NCI-H748 treated with DMSO at 0.1 percent for 48 hours (cell line): ENCODE measurements at places on chromosomes 2 and 18.

DNA sequence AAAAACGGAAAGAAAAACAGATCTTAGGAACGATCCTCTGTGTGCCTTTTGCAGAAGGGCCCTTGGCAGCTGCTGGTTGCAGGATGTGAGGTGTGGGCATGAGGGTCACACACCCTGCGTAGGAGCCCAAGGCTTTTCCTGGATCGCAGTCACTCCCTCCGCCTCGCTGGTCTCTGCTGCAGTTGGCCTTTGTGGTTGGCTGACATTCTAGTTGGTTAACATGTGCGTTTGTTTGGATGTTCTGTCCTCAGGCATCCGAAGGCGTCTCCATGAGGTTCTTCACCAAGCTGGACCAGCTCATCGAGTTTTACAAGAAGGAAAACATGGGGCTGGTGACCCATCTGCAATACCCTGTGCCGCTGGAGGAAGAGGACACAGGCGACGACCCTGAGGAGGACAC, 61.7 kb downstream of the INPP5D start:
- no peak for DNase-seq

DNA sequence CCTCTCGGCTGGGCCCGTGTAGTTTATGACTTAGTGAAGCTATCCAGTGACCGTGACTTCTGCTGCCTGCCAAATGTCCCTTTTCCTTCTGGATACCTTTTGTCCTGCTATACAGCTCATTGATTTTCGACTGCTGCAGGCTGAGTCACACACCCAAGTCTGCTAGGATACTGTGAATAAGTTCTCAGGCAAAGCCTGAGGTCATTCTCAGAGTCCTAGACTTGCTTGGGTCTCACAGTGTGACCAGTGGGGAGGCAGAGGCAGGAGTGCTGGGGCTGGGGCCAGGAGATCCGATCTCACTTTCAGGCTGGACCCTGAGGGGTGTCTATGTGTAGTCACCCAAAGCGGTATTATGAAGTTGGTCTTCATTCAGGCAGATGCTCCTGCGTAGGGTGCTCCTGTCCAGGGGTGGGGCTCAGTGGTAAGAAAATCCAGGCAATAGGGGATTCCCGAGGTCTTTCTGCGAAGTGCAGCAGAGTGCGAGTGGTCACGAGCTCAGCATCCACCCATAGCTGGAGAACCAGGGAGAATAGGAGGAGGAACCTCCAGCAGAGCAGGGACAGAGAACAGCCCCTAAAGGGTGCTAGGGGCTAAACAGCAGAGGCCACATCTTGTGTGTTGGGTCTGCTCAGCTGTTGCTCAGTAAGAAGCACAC, 268.6 kb upstream of the NCKAP5 start:
- no peak for DNase-seq

DNA sequence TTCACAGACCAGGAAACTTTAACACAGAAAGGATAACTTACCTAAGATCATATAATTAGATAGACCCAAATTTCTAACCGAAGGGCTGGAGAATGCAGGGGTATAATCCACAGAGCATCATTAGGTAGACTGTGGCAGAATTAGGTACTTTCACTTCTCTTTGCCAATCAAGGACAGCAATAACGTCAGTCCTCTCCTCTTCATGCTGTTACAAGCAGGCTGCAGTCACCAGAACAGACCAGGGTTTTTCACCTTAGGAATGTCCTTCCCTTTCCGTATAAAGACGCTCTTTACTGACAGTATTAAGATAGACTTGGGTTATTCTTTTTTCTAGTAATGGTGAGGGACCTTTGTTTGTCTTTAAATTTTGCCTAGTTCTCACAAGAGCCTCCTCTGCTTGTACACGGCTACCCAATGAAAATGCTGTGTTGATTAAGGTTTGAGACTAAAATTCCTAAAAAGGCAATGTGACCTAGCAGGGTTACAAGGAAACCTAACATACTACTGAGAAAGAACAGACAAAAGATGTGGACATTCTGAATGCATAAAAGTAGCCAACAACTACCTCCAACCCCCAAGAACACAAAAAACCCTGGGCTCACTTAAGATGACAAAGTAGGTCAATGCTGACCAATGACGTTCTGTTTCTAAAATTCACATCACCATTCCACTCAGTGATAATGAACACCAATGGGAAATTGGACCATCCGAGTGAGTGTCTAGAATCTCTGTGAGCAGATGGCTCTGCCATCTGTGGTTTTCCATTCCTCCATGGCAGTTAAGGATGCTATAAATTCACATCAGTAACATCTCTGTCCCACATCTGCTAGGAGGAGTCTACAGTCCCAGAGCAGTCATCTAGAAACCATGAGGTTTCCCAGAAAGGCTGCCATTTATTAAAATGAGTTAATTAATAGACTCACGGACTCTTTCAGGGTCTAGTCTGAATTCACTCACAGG, 2.1 kb downstream of the PDIA6 start:
- no peak for DNase-seq

DNA sequence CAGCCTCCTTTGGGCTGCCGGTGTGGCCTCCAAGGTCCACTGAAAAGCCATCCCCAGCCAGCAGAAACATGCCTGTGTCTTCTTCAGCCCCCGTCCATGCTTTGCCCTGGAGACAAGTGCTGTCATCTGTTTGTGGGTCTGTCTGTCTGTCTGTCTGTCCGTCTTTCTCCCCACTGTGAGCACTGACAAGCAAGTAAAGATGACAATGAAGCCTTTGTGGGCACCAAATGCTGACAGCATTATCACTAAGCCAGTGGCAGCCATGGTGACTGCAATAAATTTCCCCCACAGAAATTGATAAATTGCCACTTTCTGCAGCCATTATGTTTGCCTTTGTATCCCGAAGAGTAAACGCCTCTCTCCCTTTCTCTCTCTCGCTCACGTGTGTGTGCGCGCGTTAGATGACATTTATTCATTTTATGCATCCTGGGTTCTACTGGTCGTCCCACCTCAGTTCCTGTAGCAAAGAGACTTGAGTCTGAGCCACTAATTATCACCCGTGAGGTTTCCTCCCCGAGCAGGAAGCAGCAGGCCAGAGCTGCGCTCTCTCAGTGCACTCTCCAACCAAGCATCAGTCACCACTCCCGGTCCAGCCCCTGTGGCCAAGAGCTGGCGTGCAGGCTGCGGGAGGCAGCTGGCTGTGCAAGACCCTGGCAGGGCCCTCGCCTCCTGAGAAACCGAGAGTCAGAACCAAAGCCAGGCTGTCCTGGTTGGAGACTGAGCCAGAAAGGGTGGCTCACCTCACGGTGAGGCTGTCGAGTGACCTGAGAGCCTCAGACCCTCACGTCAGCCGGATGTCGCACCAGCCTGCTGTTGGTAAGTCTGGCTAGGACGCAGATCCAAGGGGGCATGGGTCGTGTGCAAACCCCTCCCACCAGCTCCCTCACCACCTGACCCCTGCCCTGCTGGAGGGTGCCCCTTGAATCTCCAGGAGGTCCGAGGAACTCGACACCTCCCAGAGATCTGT, 6.9 kb downstream of the STEAP3 start:
- DNase-seq: no peak

- no peak for DNase-seq
Measured at GRCh38 chr18:54968807-54969206, 9.5 kb upstream of the CCDC68 start.

GRCh38 chr2:12428786-12429185, 287.9 kb upstream of the TRIB2 start:
- DNase-seq: no peak

DNA sequence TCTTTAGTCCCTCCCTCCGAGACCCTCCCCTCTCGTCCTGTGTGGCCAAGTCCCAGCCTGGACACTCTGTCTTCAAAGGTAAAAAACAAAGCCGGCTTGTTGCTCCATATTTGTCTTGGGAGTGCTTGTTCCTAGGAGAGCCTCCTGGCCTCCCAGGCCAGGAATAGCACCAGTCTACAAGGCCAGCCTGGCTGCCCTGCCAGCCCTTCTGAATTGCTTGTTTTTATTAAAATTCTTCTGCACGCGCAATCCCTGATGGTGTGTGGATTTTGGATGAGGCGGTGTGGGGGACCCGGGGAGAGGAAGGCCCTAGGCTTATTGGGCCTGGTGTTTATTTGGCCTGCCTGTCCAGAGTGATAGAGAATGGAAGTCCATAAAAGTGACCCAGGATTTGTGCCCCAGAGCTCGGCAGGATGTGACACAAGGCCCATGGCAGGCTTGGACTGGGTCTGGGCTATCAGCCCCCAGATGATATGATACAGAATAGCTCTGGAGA, 297.3 kb downstream of the CYP26B1 start:
- DNase-seq: no peak

DNA sequence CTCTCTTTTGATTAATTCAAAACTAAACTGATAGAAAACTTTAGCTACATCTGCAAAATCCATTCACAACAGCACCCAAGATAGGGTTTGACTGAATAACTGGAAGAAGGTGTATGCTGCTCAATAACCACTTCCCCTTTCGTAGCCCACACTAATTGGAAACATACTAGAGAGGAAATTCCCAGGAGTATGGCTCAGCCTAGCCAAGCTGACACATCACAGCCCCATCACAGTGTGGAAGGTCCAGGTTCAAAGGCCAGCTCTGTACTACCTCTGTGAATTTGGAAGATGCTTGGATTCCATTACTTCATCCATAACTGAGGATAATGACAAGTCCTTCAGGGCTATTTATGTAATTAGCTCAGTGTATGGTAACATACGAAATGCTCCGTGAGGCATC, 185.4 kb downstream of the FBXO15 start:
- no peak for DNase-seq

GRCh38 chr2:62152000-62152399, 43.9 kb upstream of the B3GNT2 start:
- DNase-seq: no peak

GRCh38 chr18:75023473-75023872, 185.5 kb downstream of the PTGR3 start:
- no peak for DNase-seq

DNA sequence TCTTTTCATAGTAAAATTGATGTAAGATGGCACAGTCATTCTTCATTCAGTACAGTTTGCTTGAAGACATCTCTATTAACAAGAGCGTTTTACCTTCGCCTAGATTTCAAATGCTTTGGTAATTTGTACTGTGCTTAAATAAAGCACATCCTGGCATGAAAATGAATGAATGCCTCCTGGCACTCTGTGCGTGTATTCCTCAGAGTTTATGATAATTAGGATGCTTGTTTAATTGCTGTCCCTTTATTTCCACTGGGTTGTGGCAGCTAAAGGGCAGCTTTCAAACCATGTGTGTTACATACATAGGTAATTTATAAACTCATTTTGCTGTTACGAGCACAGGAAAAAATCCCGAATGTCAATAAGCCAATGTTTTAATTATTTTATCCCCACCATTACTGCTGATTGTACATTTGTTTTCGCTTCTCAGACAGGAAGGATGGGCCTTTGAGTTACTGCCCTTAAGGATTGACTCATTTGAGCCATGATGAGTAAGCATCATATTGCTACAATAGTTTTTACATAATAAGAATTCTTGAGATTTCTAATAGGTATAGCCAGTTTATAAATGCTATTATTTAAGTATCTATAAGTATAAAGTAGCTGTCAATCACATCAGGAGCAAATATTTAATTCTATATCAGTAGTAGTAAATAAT, 516.5 kb downstream of the XIRP2 start:
- DNase-seq: no peak

DNA sequence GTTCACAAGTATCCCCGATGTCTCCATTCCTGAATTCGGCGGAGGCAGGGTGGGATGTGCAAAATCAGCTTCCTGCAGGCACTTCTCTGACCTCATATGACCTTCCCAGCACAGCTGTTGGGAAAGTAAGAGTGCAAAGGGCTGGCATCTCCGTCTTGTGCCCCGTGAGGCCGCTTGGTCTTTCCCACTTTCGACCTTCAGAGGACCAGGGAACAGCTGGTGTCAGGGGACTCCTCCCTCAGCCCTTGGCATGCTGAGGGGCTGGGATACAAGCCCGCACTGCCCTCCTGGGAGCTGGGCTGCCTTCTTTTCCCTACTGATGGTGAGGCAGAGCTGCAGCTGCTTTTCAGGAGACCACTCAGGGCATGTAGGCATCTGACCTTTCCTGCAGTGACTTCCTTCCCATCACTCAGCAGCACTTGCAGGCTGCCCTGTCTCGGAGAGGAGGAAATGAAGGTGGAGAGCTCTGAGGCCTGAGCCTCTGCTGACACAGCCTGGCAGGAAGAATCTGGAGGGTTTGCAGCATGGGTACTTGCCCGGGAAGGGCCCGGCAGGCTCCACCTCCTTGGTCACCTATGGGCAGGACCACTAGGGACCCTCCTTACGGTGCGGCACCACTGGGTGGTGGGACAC, 277.2 kb upstream of the HS6ST1 start:
- DNase-seq: no peak

GRCh38 chr2:175418224-175418835, 236.8 kb upstream of the ATP5MC3 start:
- DNase-seq: no peak

DNA sequence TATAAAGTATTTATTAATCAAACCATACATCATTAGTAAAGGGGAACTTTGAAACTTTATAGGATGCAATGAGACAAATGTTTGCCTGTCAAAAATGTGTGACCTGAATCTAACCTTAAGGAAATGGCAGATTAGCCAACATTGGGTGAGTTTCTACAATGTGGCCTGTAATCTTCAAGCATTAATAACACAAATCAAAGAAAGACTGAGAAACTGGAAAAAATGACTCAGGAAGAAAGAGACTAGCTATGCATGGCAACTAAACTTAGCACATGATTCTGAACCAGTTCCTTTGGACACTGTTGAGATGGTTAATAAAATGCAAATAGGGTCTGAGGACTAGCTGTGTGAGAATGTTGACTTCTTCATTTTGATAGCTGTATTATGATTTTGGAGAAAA, 628.6 kb upstream of the ID2 start:
- DNase-seq: no peak

- DNase-seq: no peak
Measured at GRCh38 chr2:127011796-127012195, 95.2 kb downstream of the BIN1 start.

- peak; percentile 98 for DNase-seq
Measured at GRCh38 chr2:208489687-208490086, 83.1 kb downstream of the PTH2R start.

- DNase-seq: no peak
Measured at GRCh38 chr2:121210691-121211090, 74.3 kb downstream of the TFCP2L1 start.

- DNase-seq: no peak
Measured at GRCh38 chr2:231321556-231322334, 73.8 kb upstream of the B3GNT7 start.
